ENCODE measurements at places on chromosomes 13 and 19. TPM values are rescaled to one million over a fixed set of nuclear protein-coding genes. Genes with fewer than 3 reads are reported as not detected.

The MRPL54 gene
- polyA plus RNA-seq = 35.9 TPM

The CNFN gene
- polyA plus RNA-seq = 2.0 TPM

The VMAC gene
- 6.4 TPM for polyA plus RNA-seq

The RPS15 gene
- polyA plus RNA-seq = 582 TPM

The BRME1 gene
- polyA plus RNA-seq = 8.9 TPM

The CALR3 gene
- polyA plus RNA-seq = 0.10 TPM

The ZNF154 gene
- 31.5 TPM for polyA plus RNA-seq

The KCTD12 gene
- 137 TPM for polyA plus RNA-seq

Measured in left renal pelvis (tissue), 4 donors.